NB4 (cell line): ENCODE measurements at places on chromosomes 16 and 17.

DNA sequence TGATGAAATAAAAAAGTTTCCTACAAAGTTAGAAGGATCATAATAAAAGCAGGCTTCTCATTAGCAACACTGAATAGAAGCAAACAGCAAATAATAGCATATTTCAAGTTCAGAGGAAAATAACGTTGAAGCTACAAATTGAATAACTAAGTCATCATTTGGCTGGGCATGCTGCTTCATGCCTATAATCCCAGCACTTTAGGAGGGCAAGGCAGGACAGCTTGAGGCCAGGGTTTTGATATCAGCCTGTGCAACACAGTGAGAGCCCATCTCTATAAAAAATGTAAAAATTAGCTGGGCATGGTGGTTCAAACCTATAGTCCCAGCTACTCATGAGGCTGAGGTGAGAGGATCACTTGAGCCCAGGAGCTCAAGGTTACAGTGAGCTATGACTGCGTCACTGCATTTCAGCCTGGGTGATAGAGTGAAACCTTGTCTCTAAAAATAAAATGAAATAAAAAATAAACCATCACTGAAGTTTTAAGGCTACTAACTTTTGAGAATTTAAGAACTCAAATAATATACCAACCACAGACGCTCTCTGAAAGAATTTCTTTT, 25.5 kb downstream of the NCOR1 start:
- DNase-seq, result no peak

DNA sequence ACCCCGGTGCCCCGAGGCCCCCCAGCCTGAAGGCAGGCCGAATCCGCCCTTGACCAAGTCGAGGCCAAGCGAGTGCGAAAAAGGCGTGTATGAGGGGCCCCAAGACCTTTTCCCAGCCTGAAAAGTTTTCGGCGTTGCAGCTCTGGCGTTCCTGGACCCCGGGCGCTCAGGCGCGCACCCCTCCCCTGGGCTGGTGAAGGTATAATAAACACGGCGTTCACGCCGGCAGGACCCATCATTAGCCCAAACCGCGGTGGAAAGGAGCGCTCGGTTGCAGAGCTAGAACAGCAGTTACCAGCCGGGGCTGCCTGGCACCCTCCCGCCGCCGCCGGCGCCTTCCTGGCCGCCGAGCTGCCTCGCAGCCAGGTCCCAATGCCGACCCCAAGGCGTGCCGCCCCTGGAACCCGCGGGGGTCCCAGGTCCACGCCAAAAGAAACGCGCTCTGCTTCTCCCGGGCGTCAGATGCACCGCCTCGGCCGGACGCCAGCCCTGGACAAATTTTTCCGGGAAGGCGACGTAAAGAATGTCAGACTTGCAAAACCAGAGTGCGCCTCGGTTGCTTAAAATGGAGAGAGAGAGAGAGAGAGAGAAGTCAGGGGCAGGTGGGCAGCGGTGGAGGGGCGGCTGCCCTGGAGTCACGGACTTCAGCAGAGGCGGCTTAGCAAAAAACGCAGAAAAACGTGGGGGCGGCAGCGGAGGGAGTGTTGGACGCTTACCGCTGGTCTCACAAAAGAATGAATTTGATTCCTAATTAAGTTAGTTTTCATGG, 11.5 kb upstream of the FOXF1 start:
- DNase-seq, result no peak

GRCh38 chr16:89116341-89117226, 22.9 kb downstream of the ACSF3 start:
- DNase-seq, result no peak

GRCh38 chr16:87960296-87960695, 9.1 kb downstream of the BANP start:
- no peak for DNase-seq

DNA sequence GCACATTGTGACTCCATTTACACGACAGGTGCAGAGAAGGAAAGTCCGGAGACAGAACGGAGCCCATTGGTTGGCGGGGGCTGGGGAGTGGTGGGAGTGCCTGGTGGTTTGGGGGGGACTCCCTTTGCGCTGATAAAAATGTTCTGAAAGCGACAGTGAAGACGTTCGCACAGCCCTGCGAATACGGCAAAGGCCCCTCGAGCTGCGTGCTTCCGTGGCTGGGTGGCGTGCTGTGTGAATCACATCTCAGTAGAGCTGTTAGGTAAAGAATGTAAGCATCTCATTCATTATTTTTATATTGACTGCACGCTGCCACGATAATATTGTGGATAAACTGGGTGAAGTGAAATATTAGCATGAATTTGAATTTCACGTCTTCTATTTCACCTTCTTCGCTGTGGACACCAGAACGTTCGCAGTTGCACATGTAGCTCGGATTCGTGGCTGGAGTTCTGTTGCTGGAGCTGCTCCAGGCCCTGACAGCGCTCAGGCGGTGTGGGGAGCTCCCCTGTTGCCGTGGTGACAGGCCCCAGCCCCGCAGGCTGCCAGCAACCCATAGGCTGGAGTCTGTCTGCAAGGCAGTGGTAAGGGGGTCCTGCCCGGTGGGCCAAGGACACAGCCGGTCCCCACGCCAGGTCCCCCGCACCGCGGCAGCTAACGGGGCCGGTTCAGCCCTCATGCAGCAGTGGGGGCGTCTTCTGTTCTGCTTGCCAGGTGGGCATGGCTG, 44.6 kb downstream of the SOX8 start:
- no peak for DNase-seq

GRCh38 chr17:57518587-57519581, 226.2 kb downstream of the CCDC182 start:
- DNase-seq, result no peak

- no peak for DNase-seq
These were observed at the start of gene ZP2 for GRCh38 chr16:21211486-21211885. Gene ZP2, minus strand, starts transcription at chr16:21211574. Its CDS starts 27 bp downstream, at chr16:21211547.

GRCh38 chr17:59361386-59361785, 29.9 kb downstream of the YPEL2 start:
- peak; percentile 25 for DNase-seq

DNA sequence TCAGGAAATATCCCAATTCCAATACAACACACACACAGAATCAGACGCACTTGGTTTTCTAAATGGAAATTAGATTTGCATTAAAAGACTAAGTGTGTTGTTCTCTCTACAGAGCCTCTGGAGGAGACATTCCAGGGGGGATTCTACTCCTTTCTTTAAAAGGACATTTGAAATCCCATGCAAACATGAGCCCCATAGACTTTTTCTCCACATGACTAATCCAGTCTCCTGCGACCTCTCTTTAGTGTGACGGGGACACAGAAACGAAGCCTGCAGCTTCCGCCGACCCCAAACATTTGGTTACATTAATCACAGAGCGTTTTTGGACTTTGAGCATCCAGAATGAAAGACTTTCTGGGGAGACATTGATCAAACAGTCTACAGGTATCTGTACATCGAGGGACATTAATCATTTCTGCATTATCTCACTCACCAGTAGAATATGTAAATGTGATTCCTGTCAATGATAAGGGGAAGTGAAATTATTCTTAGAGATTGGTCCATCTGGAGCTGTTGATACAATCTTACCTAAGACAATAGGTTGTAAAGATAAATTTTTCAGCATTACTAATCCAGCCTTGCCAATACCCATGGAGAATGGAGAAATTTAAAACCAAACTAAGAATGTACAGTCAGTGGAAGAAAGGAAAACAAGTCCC, 103.4 kb upstream of the IRX3 start:
- peak; percentile 15 for DNase-seq

DNA sequence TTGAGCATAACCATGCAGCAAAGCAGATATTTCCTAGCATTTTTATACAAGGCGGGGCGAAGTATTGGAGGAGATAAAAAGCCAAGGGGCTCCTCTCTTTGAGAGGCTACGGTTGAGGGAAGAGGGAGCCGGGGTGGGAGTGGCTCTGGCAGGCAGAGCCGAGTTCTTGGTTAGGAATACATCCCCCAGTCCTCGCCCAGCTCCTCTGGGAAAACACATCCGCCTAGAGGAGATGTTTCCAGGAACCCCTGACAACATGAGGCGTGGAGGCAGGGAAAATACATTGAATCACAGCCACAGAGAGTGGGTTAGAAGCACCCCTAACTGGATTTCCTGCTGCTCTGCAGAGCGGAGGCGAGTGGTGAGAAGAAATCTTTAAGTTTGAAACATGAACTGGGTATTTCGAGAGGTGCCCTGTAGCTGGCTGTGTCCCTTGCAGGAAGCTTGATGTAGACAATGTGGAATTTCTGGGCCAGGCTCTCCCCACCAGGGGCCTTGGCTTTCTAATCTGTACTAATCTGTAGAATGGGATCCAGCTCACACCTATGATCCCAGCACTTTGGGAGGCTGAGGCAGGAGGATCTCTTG, 27.3 kb downstream of the TTYH2 start:
- DNase-seq, result no peak

GRCh38 chr17:5700745-5701144, 116.4 kb upstream of the NLRP1 start:
- no peak for DNase-seq

DNA sequence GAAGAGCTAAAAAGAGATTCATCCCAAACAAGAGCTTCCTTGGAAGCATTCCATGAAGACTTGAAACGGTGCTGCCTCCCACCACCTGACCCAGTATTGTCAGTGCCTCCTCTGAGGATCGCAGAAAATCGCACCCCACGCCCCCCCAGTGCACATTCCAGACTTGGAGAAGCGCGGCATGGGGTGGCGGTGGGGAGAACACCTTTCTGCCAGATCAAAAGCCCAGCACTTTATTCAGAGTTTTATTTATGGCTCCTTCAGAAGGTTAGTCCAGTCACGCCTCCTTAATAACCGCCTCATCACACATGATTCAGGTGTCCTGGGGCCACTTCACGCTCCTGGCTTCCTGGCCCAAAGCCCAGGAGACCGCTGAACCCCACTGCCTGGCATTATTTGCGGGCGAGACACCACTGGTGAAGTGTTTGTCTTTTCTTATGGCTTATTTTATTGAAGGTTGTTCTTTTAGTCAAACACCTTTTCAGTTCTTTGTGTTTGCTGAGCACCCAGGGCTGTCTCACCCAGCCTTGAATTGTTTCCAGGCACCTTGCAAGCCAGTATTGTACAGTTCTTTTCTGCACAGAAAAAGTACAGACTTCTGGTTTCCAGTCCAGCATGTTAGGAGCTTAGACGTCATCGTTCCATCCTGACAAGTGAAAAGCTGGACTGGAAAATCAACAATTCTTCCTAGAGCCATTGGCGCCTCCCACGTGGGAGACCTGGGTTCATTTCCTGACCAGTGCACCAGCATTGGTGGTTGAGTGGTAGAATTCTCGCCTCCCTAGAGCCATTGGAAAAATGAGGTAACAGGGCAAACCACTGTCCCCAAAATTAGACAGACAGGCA, 79.6 kb upstream of the CACNG5 start:
- DNase-seq, result no peak

- DNase-seq, result no peak
These were observed 9.4 kb upstream of the TOP2A start for GRCh38 chr17:40427002-40427491.

DNA sequence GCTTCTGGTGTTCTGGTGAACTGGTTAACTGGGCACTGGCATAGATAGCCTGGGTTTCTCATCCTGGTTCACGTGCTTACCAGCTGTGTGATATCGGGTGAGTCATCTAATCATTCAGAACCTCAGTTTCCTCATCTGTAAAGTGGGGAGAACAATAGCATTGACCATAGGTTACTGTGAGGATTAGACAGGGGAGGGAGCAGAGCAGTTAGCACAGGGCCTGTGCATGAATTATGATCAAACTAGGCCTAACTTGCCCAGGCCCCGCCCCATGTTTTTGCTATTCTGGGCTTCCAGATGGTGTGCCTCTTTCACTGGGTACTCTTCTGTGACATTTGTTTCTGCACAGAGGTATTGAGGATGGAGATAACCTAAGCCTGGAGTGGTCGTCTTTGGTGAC, 4.6 kb upstream of the KLHL36 start:
- DNase-seq, result no peak

DNA sequence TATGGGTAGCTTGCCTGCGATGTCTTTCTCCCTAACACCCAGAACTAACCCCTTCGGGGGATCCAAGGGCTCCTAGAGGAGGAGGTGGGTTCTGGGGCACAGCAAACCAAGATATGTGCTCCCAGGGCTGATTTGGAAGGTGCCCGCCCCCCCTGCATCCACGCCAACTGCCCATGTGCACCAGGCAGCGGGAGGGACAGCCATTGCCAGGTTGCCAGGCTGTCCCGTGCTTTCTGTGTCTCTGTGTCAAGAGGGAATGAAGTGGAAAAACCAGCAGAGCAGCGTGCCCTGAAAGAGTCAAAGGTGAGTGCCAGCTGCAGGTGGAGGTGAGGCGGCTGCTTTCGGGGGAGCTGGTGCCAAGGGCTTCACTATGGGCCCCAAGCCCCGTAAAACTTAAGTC, 6.4 kb downstream of the TEKT5 start:
- DNase-seq, result no peak

GRCh38 chr17:4766723-4767122, 5.0 kb upstream of the TM4SF5 start:
- no peak for DNase-seq

DNA sequence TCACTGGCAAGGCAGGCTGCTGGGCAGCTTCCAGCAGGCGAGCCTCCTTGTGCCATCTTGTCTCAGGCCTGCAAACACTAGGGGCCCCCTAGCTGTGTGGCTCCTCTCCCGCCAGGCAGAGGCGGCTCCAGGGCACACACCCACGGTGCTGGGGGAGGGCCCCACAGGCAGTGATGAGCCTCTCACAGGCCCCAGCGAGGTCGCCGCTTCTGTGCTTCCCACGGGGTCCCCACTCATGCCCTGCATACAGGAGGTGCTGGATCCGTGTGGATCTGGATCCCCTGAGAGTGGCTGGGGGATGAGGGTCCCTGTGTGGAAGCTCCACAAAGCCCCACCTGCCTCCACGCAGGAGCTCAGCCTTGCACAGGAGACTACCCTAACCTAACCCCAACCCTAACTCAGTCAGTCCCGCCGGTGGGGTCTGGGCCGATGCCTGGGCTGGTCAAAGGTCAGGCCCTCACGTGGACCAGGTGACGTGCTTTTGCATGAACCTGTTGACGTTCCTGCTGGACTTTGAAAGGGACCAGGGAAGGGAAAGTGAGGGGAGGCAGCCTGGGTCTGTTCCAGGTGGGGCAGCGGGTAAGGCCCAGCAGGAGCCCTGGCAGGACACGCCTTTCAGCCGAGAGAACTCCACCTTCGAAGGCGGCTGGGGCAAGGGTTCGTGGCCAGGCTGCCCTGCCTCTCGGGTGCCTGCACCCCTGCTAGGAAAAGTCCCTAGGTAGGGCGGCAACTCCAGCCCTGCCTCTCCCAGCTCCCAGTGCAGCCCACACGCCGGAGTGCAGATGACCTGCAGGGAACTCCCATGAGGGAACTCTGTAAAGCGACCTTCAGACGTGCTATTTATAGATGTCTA, 5.2 kb downstream of the SECTM1 start:
- DNase-seq, result no peak

DNA sequence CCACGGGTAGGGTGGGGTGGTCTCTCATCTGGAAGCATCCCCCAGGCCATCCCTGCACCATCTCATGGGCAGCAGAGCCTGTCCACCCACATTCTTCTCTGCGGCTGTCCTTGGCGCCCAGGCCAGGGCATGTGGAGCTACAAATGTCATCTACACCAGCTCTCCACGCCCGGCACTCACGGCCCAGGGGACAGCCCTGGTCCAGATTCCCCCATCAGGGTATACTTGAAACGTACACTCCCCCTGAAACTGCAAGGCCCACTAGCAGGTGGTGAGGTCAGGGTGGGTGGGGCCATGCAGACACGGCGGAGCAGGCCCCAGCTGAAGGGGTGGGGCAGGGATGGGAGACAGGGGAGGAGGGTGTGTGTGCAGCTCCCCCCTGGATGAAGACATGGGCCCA, 3.2 kb upstream of the SOX8 start:
- no peak for DNase-seq
